ENCODE measurements at places on chromosomes 4 and X. TPM values are rescaled to one million over a fixed set of nuclear protein-coding genes. Genes with fewer than 3 reads are reported as not detected.

Gene HTR2C
- polyA plus RNA-seq = not detected

Gene FAT4
- polyA plus RNA-seq = 6.0 TPM

Gene REELD1
- 0.78 TPM for polyA plus RNA-seq

Gene ABCG2
- 35.9 TPM for polyA plus RNA-seq

Gene CPE
- polyA plus RNA-seq = 326 TPM

Gene RTL5
- 0.27 TPM for polyA plus RNA-seq

- no peaks in the 10 kb centered on the region for H3K27me3 ChIP-seq
- DNase-seq = peak; percentile 29
- no peaks in the 10 kb centered on the region for H3K36me3 ChIP-seq
Observed at GRCh38 chr4:23135792-23136645, 443.3 kb downstream of the GBA3 start.

DNA sequence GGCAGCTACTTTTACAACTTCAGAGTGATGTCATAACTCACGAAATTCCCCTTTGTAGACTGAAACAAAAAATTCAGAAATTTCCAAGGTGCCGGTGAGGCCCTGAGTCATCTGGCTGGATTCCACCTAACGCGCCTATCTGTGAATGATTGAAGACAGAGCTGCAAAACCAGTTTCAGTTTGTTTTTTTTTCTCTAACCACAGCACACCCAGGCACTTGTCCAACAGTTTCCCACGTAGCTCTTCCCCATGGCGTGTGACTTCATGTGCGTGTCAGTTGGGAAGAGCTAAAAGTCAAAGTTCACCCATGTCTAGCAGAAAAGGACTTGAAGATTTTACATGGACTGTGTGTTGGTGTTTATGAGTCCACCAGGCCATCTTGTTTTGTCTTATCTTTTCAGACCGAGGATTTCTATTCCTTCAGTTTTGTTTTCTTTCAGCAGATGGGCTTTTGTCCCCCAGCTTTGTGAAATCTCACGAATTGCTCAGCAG lies 16.4 kb downstream of the TCEANC start:
- H3K36me3 ChIP-seq = no peaks in the 10 kb centered on the region
- H3K4me1 ChIP-seq = no peaks in the 10 kb centered on the region
- H3K27me3 ChIP-seq = no peaks in the 10 kb centered on the region

DNA sequence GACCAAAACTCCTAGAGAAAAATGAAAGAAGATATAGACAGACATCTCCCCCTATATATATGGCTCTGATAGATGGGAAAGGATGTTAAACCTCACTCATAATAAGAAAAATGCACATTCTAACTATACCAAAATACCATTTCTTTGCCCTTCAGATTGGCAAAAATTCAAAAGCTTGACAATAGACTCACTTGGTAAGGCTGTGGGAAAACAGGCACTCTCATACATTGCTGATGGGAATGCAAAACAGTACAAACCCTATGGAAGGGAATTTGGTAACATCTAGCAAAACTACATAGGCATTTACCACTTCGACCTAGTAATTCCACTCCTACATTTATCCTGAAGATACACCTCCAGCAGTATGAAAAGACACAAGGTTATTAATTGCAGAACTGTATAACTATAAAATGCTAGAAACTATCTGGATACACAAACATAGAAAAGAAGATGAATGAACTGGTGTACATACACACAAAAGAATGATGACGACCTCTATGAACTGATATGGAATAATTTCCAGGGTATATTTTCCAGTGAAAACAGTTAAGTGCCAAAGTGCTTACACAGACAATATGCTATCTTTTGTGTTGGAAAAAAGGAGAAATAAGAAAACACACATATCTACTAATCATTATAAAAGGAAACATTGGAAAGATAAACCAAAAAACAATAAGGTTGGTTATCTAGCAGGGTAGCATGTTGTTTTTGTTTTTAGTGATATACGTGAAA lies 48.5 kb downstream of the WDFY3 start:
- H3K27ac ChIP-seq = no peak overlapping the region
- peaks cover 5% of the 10 kb centered on the region for H3K36me3 ChIP-seq
- H3K27me3 ChIP-seq = no peaks in the 10 kb centered on the region

GRCh38 chrX:129721870-129722269 lies 16.9 kb upstream of the XPNPEP2 start:
- DNase-seq = no peak
- no peaks in the 10 kb centered on the region for H3K36me3 ChIP-seq
- H3K27ac ChIP-seq = no peak overlapping the region
- H3K27me3 ChIP-seq = no peaks in the 10 kb centered on the region
- H3K4me3 ChIP-seq = no peak overlapping the region

GRCh38 chr4:152165846-152166245 lies 370.0 kb downstream of the FBXW7 start:
- H3K4me3 ChIP-seq = no peak overlapping the region
- H3K36me3 ChIP-seq = no peaks in the 10 kb centered on the region
- no peaks in the 10 kb centered on the region for H3K4me1 ChIP-seq
- no peak for DNase-seq

- no peak for DNase-seq
- no peaks in the 10 kb centered on the region for H3K27me3 ChIP-seq
- H3K36me3 ChIP-seq = no peaks in the 10 kb centered on the region
- no peaks in the 10 kb centered on the region for H3K4me1 ChIP-seq
- H3K4me3 ChIP-seq = no peak overlapping the region
- H3K27ac ChIP-seq = no peak overlapping the region
Observed at GRCh38 chr4:26317766-26318165, 3.0 kb upstream of the RBPJ start.

GRCh38 chr4:15683143-15683495 lies 1.5 kb downstream of the FAM200B start:
- peak overlapping the region; percentile 77 for H3K4me3 ChIP-seq
- no peak for DNase-seq
- H3K27ac ChIP-seq = no peak overlapping the region
- no peaks in the 10 kb centered on the region for H3K27me3 ChIP-seq

GRCh38 chr4:187235456-187236170 lies 512.0 kb upstream of the FAT1 start:
- H3K4me1 ChIP-seq = no peaks in the 10 kb centered on the region
- no peaks in the 10 kb centered on the region for H3K36me3 ChIP-seq
- H3K27ac ChIP-seq = no peak overlapping the region
- H3K27me3 ChIP-seq = no peaks in the 10 kb centered on the region

GRCh38 chr4:7719354-7720174 lies 220.1 kb downstream of the AFAP1 start:
- no peaks in the 10 kb centered on the region for H3K36me3 ChIP-seq
- H3K4me1 ChIP-seq = no peaks in the 10 kb centered on the region
- no peak overlapping the region for H3K4me3 ChIP-seq
- peak; percentile 65 for DNase-seq
- peaks cover 6% of the 10 kb centered on the region for H3K27me3 ChIP-seq
- H3K27ac ChIP-seq = no peak overlapping the region

- no peak for DNase-seq
- no peak overlapping the region for H3K4me3 ChIP-seq
- H3K27me3 ChIP-seq = no peaks in the 10 kb centered on the region
- no peaks in the 10 kb centered on the region for H3K36me3 ChIP-seq
Observed at GRCh38 chrX:136228839-136229207, 22.4 kb downstream of the MAP7D3 start.

- H3K27me3 ChIP-seq = no peaks in the 10 kb centered on the region
- H3K36me3 ChIP-seq = no peaks in the 10 kb centered on the region
- H3K27ac ChIP-seq = no peak overlapping the region
- peaks cover 10% of the 10 kb centered on the region for H3K4me1 ChIP-seq
- peak; percentile 17 for DNase-seq
- no peak overlapping the region for H3K4me3 ChIP-seq
Observed at GRCh38 chrX:44913656-44914531, 40.9 kb downstream of the KDM6A start.

DNA sequence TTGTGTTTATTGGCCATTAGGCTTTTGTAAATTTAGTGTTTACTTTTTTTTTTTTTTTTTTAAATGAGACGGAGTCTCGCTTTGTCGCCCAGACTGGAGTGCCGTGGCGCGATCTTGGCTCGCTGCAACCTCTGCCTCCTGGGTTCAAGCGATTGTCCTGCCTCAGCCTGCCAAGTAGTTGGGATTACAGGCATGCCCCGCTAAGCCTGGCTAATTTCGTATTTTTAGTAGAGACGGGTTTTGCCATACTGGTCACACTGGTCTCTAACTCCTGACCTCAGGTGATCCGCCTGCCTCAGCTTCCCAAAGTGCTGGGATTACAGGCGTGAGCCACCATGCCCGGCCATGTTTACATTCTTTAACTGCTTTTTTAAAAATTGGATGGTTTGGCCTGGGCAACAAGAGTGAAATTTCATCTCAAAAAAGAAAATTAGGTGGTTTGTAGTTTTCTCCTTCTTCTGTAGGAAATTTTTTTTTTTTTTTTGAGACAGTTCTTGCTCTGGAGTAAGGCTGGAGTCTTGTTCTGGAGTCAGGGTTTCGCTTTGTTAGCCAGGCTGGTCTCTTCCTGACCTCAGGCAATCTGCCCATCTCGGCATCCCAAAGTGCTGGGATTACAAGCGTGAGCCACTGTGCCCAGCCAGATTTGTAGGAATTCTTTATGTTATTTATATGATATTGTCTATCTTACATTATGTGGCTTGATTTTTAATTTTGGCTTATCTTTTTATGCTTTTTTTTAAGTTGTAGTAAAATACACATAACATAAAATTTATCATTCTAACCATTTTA lies 15.1 kb downstream of the UBE2K start:
- DNase-seq = no peak
- H3K36me3 ChIP-seq = no peaks in the 10 kb centered on the region
- H3K27me3 ChIP-seq = no peaks in the 10 kb centered on the region
- H3K4me1 ChIP-seq = no peaks in the 10 kb centered on the region

- H3K27me3 ChIP-seq = no peaks in the 10 kb centered on the region
- no peaks in the 10 kb centered on the region for H3K4me1 ChIP-seq
- no peak for DNase-seq
- H3K4me3 ChIP-seq = no peak overlapping the region
Observed at GRCh38 chrX:137982472-137983172, 416.7 kb downstream of the ZIC3 start.

GRCh38 chrX:80174925-80175574 lies 160.5 kb downstream of the TBX22 start:
- no peak overlapping the region for H3K27ac ChIP-seq
- H3K36me3 ChIP-seq = no peaks in the 10 kb centered on the region
- no peak for DNase-seq
- no peak overlapping the region for H3K4me3 ChIP-seq
- H3K4me1 ChIP-seq = no peaks in the 10 kb centered on the region
- H3K27me3 ChIP-seq = no peaks in the 10 kb centered on the region

GRCh38 chr4:139153411-139154133 lies 23.4 kb downstream of the ELF2 start:
- no peaks in the 10 kb centered on the region for H3K36me3 ChIP-seq
- DNase-seq = no peak
- H3K4me3 ChIP-seq = no peak overlapping the region
- H3K27ac ChIP-seq = no peak overlapping the region
- no peaks in the 10 kb centered on the region for H3K4me1 ChIP-seq

DNA sequence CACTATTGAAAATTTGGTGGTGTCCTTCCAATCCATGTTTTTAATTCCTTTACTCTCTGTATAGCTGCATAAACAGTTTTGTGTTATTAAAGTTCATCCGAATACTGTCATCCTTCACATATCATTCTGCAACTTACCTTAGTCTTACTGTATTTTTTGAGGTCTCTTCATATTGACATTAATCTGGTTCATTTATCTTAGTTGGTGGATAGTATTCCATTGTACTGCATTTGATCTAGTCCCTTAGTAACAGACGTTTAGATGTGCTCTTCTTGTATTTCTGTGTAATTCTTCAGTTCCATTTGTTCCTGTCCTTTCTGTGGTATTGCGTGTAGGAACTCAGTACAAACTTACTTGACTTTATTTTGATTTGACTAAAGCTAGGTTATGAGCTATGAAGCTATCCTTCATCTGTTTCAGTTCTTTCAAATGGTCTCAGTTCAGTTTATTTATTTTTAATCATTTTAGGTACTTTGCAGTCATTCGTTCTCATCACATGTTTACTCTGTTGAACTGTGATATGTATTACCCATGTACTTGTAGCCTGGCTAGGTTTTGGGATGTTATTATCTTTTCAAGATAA lies 41.3 kb downstream of the RAPGEF2 start:
- H3K36me3 ChIP-seq = no peaks in the 10 kb centered on the region
- no peaks in the 10 kb centered on the region for H3K4me1 ChIP-seq
- no peak for DNase-seq
- no peak overlapping the region for H3K4me3 ChIP-seq

GRCh38 chr4:184262901-184263300 lies 45.2 kb upstream of the ENPP6 start:
- H3K36me3 ChIP-seq = no peaks in the 10 kb centered on the region
- no peak for DNase-seq
- no peak overlapping the region for H3K4me3 ChIP-seq
- H3K27me3 ChIP-seq = no peaks in the 10 kb centered on the region

- no peaks in the 10 kb centered on the region for H3K36me3 ChIP-seq
- H3K27me3 ChIP-seq = no peaks in the 10 kb centered on the region
- H3K27ac ChIP-seq = no peak overlapping the region
- H3K4me1 ChIP-seq = no peaks in the 10 kb centered on the region
- no peak overlapping the region for H3K4me3 ChIP-seq
Observed at GRCh38 chr4:176492646-176493302, 173.0 kb downstream of the SPCS3 start.

- H3K27me3 ChIP-seq = no peaks in the 10 kb centered on the region
- no peak overlapping the region for H3K4me3 ChIP-seq
- H3K27ac ChIP-seq = no peak overlapping the region
- no peaks in the 10 kb centered on the region for H3K4me1 ChIP-seq
- DNase-seq = no peak
Observed at GRCh38 chr4:5863461-5864113, 29.3 kb downstream of the CRMP1 start.

GRCh38 chrX:43552156-43552555 lies 103.9 kb upstream of the MAOA start:
- peak overlapping the region; percentile 67 for H3K27ac ChIP-seq
- no peaks in the 10 kb centered on the region for H3K27me3 ChIP-seq
- no peaks in the 10 kb centered on the region for H3K36me3 ChIP-seq
- H3K4me1 ChIP-seq = no peaks in the 10 kb centered on the region

GRCh38 chr4:180099957-180100356 lies 2143.2 kb upstream of the TENM3 start:
- H3K4me1 ChIP-seq = no peaks in the 10 kb centered on the region
- no peaks in the 10 kb centered on the region for H3K27me3 ChIP-seq
- no peak overlapping the region for H3K27ac ChIP-seq
- DNase-seq = no peak

DNA sequence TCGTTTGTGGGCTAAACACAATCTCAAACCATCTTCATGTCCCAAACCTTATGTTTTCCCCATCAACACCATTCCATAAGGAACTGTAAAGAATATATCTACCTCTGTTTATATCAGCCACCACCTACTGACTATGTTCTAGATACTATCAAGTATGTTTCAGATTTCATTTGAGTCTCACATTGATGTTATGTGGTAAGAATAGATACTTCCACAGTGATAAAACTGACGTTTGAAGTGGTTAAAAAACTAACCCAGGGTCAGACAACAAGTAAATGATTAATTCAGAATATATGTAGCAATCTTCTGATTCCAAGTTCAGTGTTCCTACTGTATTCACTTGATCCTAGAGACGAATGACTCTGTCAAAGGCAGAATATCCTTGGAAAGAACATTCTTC lies 156.8 kb upstream of the RASGEF1B start:
- H3K27me3 ChIP-seq = no peaks in the 10 kb centered on the region
- DNase-seq = peak; percentile 53
- no peak overlapping the region for H3K27ac ChIP-seq
- no peaks in the 10 kb centered on the region for H3K4me1 ChIP-seq
- H3K4me3 ChIP-seq = no peak overlapping the region
- H3K36me3 ChIP-seq = peaks cover 6% of the 10 kb centered on the region

GRCh38 chr4:29553846-29554245 lies 1166.3 kb upstream of the PCDH7 start:
- H3K27ac ChIP-seq = no peak overlapping the region
- H3K4me3 ChIP-seq = no peak overlapping the region
- DNase-seq = no peak
- H3K27me3 ChIP-seq = no peaks in the 10 kb centered on the region
- H3K4me1 ChIP-seq = no peaks in the 10 kb centered on the region

GRCh38 chrX:40105835-40106675 lies 8.3 kb upstream of the BCOR start:
- DNase-seq = peak; percentile 69
- peak overlapping the region; percentile 50 for H3K4me3 ChIP-seq
- H3K27ac ChIP-seq = peak overlapping the region; percentile 90
- peaks cover 2% of the 10 kb centered on the region for H3K36me3 ChIP-seq
